NCI-H1436 treated with DMSO at 0.1 percent for 48 hours (cell line): ENCODE measurements at places on chromosomes 6 and 20.

GRCh38 chr6:117985916-117986315 lies 78.9 kb downstream of the SLC35F1 start:
- no peak for DNase-seq

GRCh38 chr20:34701405-34702085 lies 2.6 kb upstream of the TP53INP2 start:
- DNase-seq = no peak

- DNase-seq = no peak
Measured at GRCh38 chr6:80618953-80619352, 512.5 kb downstream of the BCKDHB start.

- no peak for DNase-seq
Measured at GRCh38 chr20:32476684-32477593, 108.2 kb downstream of the NOL4L start.

DNA sequence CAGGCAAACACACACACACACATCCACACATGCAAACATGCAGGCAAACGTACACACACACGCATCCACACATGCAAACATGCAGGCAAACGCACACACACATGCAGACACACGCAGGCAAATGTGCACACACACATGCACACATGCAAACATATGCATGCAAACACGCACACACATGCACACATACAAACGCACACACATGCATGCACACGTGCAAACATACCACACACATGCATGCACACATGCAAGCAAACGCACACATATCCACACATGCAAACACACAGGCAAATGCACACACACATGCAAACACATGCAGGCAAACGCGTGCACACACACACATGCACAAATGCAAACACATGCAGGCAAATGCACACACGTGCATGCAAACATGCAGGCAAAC lies 46.9 kb upstream of the RIN2 start:
- no peak for DNase-seq

DNA sequence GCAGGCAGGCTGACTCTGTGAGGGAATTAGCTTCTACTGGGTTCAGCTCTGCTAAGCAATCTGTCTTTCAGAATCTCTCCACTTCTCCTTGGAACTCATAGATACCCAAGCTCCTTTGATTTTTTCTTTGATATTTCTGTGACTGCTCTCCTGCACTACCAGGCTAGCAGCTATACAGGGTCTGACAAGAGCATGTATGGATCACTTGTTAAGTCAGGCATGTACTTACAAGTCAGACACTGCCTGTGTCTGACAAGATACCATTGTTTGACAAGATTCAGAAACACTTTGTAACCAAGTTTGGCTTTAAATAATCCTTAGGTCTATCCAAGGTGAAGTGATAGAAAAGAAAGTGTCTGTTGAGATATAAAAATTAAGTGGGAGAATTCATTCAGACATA lies 79.5 kb downstream of the SESN1 start:
- DNase-seq = no peak

DNA sequence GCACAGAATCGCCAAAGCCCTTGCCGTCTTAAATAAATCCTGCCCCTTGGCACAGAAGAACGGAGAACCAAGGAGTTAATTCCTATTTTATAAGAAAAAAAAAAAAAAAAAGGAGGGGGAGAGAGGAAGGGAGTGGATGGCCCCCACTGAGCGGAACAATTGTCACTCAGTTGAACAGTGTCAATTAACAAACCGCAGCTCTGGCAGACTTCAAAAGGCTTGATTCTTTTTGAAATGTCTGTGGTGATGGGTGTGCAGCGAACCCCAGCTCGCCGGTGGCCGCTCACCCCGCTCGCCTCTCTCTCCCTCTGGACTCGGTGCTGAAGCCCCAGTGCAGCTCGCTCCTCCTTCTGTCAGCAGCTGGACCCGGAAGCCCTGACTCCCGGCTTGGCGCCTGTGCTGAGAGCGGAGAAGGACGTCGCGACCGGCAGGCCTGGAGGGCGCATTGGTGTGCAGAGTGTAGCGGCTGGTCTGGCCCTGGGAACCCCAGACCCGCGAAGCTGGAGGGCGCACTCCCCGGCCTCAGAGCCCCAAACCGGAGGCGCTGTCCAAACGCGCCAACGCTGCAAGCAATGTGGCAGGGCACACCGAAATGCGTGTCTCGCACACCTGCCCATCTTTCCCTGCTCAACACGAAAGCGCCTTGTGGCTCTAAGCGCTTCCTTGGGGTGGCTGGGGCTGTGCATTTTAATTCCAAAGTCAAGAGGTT lies 3.4 kb downstream of the LINC00237 start:
- no peak for DNase-seq

GRCh38 chr6:86107985-86108384 lies 465.3 kb upstream of the SYNCRIP start:
- no peak for DNase-seq

DNA sequence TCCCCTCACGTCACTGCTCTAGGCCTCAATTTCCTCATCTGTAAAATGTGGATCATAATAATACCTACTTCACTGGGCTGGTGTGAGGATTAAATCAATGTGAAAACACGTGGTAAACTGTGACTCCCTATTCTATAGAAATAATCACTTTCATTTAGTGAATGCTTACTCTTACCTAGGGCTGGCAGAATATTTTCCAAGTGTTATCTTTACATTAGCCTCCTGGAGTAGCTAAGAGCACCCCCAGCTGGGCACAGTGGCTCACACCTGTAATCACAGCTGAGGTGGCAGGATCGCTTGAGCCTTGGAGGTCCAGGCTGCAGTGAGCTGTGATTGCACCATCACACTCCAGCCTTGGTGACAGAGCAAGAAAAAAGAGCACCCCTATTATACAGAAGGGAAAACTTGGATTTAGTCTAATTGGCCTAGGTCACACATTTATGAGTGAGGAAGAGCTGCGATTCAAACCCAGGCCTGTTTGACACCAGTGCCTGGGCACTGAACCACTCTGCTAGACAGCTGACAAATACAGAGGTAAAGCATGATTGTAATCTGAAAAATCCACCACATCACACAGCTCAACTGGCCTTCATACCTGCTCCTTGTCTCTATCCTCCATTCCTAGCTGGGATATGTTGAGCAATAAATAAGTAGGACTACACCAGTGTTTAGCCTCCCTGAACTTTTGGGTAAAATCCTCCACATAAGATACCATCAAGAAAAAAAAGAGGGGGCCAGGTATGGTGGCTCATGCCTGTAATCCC lies 1.4 kb upstream of the SNTA1 start:
- DNase-seq = no peak

- DNase-seq = no peak
Measured at GRCh38 chr6:122033564-122034181, 365.8 kb upstream of the HSF2 start.

DNA sequence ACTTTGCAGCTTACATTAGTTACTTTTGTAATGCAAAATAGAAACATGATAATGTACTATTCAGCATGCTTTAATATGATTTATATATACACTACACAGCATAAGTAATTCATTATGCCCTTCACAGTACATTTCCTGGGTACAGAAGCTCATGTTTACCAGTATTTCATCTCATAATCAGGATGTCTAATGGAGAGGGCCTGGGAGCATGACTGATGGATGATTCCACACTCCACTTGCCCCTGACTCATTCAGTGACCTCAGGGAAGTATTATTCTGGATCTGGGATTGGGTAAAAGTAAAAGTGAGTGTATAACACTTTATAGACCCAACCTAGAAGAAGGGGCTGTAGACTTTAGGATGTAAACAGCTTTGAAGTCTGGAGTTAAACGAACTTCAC lies 31.4 kb upstream of the BACH2 start:
- DNase-seq = no peak

DNA sequence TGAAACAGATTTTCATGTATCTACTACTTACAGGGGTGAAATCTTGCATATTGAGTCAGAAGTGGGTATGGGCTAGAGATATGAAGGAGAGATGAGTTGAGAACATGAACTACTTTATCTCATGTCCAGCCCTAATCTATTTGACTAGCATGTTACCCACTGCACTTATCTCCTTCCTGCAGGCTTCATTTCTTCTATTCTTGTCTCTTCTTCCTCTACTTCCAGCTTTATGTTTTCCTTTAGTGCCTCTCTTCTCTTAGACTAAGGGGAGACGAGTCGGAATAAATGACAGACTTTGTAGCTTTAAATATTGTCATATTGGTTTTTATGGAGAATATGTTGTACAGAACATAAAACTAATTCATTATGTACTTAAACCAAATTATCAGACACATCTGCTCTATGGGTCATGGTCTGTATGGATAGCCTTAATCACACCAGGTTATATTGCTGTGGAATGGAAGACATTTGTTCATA lies 5.3 kb downstream of the RAB32 start:
- DNase-seq = no peak

DNA sequence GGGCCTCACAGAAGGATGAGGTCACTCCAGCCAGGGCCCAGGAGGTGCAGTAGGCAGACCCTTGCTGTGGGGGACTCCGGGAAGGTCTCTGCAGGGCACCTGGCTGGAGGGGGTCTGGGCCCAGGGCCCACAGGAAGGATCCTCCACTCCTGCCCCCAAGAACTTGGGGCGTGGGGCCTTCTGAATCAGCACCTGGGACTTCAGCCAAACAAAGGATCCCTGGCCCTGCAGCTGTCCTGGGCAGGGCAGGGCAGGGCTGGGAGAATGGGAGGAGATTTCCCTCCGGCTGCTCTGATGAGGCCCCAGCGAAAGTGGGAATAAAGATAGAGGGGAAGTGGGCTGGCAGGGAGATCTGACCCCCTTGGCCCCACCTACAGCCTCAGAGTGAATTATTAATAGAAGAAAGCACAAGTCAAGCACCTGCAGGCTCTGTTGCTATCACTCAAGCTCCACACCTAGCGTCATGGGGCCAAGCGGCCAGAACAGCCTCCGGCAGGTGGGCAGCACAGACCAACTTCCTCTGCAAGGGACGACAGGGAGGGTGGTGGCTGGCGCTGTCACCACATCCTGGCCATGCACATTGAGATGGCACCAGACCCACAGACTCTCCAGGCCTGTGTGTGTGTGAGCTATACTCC lies 61.6 kb upstream of the MRPS10 start:
- no peak for DNase-seq

DNA sequence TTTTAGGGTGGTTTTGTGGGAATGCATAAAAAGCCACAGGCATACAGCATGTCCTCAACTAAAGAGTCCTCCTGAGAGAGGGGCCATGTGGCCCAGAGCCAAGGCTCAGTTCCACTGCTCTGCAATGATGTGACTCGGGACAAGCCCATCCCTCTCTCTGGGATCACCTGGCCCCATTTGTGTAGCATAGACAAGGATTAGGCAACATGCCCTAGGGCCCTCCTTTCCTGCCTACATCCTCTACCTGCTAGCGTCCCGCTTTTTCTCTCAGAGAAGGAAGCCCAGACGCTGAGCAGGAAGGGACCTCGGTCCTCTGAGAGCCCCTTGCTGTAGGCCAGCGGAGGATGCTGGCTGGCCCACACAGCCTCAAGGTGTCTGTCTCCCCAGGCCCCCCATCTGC lies 8.8 kb downstream of the TGM2 start:
- DNase-seq = no peak

DNA sequence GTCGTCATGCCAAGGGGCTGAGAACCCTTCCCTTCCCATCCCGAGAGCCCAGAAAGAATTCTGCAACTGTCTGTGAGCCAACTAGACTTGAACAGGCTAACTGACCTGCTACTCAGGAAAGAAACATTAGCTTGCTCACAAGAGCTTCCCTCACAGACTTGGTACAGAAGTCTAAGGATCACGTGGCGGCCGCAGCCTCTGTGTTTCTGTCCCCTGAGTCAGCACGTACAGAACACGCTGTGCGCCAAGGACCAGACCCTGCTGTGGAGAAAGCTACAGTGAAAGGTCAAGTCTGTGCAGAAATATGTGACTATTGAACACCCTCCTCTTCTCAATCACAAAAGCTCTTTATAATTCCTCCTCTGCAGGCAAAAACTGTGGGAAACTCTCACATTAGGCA lies 151.3 kb upstream of the QKI start:
- no peak for DNase-seq
